Activated T-helper 2 cell treated with anti-CD3 and anti-CD28 coated beads, Interferon-gamma antibody, Interleukin-2, Interleukin-4, amounts not matched to agents 10 μg/mL and 5 μg/mL and 100 μg/mL, durations not matched to agents 14 hours and 24 hours and 36 hours (primary cell): ENCODE measurements at places on chromosomes 2 and 18. TPM values are rescaled to one million over a fixed set of nuclear protein-coding genes. Genes with fewer than 3 reads are reported as not detected.

TCF23 gene
- not detected in 2 replicates for total RNA-seq

CEBPZ gene
- 59.3 and 61.8 TPM in 2 replicates for total RNA-seq

KCNE4 gene
- total RNA-seq: not detected in 2 replicates

DNA sequence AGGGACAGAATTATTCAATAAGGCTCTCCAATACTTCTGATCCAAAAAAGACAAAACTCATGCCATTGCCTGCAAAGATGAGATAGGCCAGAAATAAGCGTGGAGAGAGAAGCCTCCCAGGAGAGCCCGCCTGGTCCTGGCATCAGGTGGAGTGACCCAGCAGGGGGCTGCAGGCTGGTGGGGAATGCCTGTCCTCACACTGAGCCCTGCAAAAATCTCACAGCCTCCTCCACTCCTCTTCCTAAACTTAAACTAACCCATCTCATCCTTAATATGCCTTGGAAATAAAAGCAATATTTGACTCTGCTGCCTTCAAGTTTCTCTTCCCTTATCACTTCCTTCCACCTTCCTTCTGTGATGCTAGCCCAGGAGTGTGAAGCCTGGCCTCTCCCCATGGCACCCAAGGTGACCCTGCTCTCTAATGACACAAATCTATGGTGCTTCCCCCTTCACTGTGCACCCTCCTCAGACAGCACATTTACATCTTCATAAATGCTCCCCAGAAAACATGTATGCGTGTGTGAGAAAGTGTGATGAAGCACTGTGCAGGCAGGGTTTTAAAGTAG is 218.4 kb downstream of the ANAPC1 start:
- peaks cover 11% of the 10 kb centered on the region for H3K4me1 ChIP-seq
- H3K36me3 ChIP-seq: no peaks in the 10 kb centered on the region
- peaks cover 28% of the 10 kb centered on the region for H3K27me3 ChIP-seq
- no peak overlapping the region for H3K4me3 ChIP-seq

DNA sequence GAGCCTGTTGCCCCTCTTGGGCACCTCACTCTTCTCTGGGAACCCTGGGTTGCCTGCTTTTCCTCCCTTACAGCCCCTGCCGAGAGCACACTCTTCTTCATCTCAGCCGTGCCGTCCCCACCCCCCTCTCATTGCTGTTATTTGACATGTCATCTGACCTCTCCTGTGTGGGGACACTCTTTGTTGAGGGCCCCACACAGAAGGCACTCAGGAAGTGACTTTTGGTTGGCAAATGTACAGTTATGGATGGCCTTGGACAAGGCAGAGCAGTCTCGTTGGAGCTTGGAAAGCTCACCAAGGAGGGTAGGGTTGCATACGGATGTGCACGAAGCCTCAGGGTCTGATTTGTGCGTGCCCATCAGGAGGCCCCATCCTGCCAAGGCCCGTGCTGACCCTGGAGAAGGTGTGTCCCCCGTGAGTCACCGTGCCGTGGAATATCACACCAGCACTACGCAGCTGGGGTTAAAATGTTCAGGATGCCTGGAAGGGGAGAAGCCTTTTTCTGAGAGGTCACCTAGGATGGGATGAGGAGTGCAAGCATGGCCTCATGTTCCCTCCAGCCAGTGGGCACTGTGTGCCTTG is 93.9 kb downstream of the CTIF start:
- DNase-seq: no peak
- H3K4me1 ChIP-seq: no peaks in the 10 kb centered on the region
- no peaks in the 10 kb centered on the region for H3K36me3 ChIP-seq
- H3K27me3 ChIP-seq: no peaks in the 10 kb centered on the region

GRCh38 chr2:106038601-106039375 is 155.3 kb downstream of the UXS1 start:
- peaks cover 1% of the 10 kb centered on the region for H3K4me1 ChIP-seq
- H3K36me3 ChIP-seq: no peaks in the 10 kb centered on the region
- H3K27ac ChIP-seq: no peak overlapping the region
- no peak overlapping the region for H3K4me3 ChIP-seq
- DNase-seq: no peak

- no peak overlapping the region for H3K4me3 ChIP-seq
- H3K27me3 ChIP-seq: no peaks in the 10 kb centered on the region
- no peak overlapping the region for H3K27ac ChIP-seq
- no peak for DNase-seq
- H3K4me1 ChIP-seq: peaks cover 30% of the 10 kb centered on the region
- H3K36me3 ChIP-seq: peaks cover 20% of the 10 kb centered on the region
Measured at GRCh38 chr2:6934345-6934744, 17.1 kb downstream of the RNF144A start.

- H3K36me3 ChIP-seq: peaks cover 7% of the 10 kb centered on the region
- H3K27me3 ChIP-seq: no peaks in the 10 kb centered on the region
- DNase-seq: no peak
- no peak overlapping the region for H3K4me3 ChIP-seq
- peaks cover 33% of the 10 kb centered on the region for H3K4me1 ChIP-seq
Measured at GRCh38 chr2:97868986-97869721, 126.6 kb downstream of the TMEM131 start.

GRCh38 chr18:12657684-12658425 is at the start of gene SPIRE1:
Gene SPIRE1 (minus strand): TSS chr18:12658107. CDS start chr18:12657866, 241 bp downstream.
- peaks cover 6% of the 10 kb centered on the region for H3K27me3 ChIP-seq
- peak; percentile 34 for DNase-seq
- peaks cover 12% of the 10 kb centered on the region for H3K36me3 ChIP-seq
- H3K4me3 ChIP-seq: peak within 1 kb of the TSS; percentile 85
- H3K4me1 ChIP-seq: peaks cover 27% of the 10 kb centered on the region
- H3K27ac ChIP-seq: peak within 1 kb of the TSS; percentile 63

GRCh38 chr2:63853527-63854310 is 12.0 kb downstream of the UGP2 start:
- H3K36me3 ChIP-seq: peaks cover 47% of the 10 kb centered on the region
- no peak overlapping the region for H3K4me3 ChIP-seq
- H3K4me1 ChIP-seq: peaks cover 71% of the 10 kb centered on the region
- peak overlapping the region; percentile 94 for H3K27ac ChIP-seq
- H3K27me3 ChIP-seq: no peaks in the 10 kb centered on the region

GRCh38 chr18:49446481-49446880 is 14.0 kb downstream of the DYM start:
- peaks cover 24% of the 10 kb centered on the region for H3K36me3 ChIP-seq
- no peak overlapping the region for H3K4me3 ChIP-seq
- H3K4me1 ChIP-seq: peaks cover 11% of the 10 kb centered on the region
- H3K27me3 ChIP-seq: no peaks in the 10 kb centered on the region
- H3K27ac ChIP-seq: no peak overlapping the region

- H3K27me3 ChIP-seq: peaks cover 17% of the 10 kb centered on the region
- peaks cover 29% of the 10 kb centered on the region for H3K4me1 ChIP-seq
- H3K27ac ChIP-seq: peak overlapping the region; percentile 15
Measured at GRCh38 chr2:230928701-230929380, 3.8 kb upstream of the GPR55 start.
